ENCODE measurements at places on chromosomes 2 and 18.

- DNase-seq, result no peak
Observed at GRCh38 chr18:30376515-30376914, 666.0 kb downstream of the DSC3 start.

GRCh38 chr2:201182650-201183364, at the start of gene CASP10:
Gene CASP10, plus strand, starts transcription at chr2:201183141. Its CDS starts 2,637 bp downstream, at chr2:201185778.
- no peak for DNase-seq

GRCh38 chr2:219133976-219134375, 26.6 kb downstream of the NHEJ1 start:
- DNase-seq, result no peak

DNA sequence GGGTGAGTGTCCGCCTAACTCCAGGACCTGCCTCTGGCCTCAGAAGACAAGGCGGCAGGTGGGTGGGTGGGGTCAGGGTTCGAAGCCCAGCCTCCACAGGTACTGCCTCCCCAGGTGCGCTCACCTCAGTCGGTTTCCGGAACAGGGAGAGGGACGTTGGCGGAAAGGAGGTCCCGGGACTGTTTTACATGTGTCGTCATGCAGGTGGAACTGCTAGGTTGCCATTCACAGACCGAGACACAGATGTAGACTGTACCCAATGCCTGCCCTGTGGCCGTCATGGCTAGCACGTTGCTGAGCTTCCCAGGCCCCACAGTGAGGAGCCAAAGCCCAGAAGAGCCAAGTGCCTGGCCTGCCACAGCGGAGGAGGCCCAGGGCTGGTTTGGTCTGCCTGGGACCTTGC, 284.0 kb upstream of the HS6ST1 start:
- no peak for DNase-seq

Measured in NCI-H510A treated with DMSO at 0.1 percent for 48 hours (cell line).